HT-29 (cell line): ENCODE measurements at places on chromosomes 4 and X.

- DNase-seq: no peak
Measured at GRCh38 chrX:113759422-113759821, 824.5 kb upstream of the HTR2C start.

DNA sequence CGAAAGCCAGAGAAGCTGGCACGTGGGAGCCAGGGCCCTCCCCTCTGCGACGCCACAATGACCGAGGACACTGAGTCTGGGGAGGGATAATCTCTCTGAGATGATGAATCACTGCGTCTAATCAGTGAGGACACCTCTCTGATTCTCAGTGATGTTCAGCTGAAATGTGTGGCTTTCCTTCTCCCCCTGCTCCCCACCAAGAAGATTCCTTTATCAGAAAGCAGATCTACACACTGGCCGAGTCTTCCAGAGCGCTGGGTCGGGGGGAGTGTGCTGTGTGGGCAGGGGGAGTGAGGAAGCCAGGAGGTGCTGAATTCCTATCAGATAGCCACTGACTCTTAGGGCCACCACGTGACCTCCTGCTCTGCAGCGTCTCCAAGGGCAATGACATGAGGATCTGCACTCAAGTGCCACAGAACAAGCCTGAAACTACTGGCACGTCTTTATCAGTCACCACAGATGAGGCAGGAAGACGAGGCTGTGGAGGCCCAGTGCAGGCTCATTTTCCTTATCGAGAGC lies 89.2 kb downstream of the GATB start:
- DNase-seq: no peak

- DNase-seq: no peak
Measured at GRCh38 chr4:160370046-160370445, 1267.2 kb downstream of the RAPGEF2 start.

- no peak for DNase-seq
Measured at GRCh38 chr4:168664242-168664891, 167.5 kb downstream of the PALLD start.

DNA sequence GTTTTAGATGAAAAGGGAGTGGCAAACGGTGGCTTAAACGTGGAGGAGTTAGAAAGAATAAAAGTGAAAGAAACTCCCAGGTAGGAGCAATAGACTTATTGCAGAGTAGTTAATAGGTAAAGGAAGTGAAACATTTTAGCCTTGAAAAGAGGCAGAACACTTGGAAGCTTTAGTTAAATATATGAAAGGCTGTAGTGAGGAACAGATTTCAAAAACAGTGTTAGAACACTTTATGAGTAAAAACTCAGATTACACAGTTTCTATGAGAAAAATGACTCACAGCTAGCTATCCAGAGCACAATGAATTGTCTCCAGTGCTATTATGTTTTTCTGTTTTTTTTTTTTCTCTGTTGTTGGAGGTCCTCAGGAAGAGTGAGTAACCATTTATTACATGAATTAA lies 45.8 kb downstream of the TACR3 start:
- DNase-seq: no peak

GRCh38 chr4:107856901-107857300 lies 32.2 kb downstream of the SGMS2 start:
- no peak for DNase-seq

GRCh38 chr4:8912089-8912455 lies 40.4 kb upstream of the HMX1 start:
- DNase-seq: no peak

DNA sequence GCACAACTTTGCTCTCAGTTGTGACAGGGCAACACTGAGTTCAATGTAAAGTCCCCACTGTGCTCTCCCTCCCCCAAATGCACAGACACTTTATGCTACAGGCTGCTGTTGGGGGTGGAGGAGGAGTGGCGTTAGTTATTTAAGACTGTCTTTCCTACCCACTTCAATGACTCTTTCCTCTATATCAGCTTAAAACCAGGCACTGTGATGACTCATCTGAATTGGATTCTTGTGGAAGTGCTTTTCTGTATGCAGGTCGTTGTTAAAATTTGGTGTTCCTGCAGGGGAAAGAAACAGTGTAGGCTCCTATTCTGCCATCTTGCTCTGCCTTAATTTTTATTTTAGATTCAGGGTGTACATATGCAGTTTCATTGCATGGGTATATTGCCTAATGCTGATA lies 1157.2 kb upstream of the ADGRL3 start:
- DNase-seq: no peak

GRCh38 chr4:184111233-184111832 lies 106.3 kb downstream of the ENPP6 start:
- DNase-seq: no peak
